ENCODE measurements at places on chromosomes 7 and 10.

DNA sequence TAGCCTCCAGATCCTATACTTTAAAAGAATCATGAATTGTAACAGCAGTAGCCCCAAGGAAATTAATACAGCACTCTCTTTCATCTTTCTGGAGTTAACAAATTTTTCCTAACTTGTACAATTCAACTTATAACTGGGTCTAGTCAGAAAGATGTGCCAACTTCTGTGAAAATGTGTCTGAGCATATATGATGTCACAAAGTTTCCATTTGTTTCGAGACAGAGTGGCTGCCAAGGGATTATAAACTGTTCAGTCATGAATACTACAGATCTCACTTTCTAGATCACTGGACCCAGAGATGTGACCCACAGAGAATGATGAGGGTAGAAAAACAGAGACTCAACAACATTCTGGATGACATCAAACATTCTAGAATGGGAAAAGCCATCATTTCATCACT is 249.2 kb upstream of the PHF14 start:
- no peak for DNase-seq

DNA sequence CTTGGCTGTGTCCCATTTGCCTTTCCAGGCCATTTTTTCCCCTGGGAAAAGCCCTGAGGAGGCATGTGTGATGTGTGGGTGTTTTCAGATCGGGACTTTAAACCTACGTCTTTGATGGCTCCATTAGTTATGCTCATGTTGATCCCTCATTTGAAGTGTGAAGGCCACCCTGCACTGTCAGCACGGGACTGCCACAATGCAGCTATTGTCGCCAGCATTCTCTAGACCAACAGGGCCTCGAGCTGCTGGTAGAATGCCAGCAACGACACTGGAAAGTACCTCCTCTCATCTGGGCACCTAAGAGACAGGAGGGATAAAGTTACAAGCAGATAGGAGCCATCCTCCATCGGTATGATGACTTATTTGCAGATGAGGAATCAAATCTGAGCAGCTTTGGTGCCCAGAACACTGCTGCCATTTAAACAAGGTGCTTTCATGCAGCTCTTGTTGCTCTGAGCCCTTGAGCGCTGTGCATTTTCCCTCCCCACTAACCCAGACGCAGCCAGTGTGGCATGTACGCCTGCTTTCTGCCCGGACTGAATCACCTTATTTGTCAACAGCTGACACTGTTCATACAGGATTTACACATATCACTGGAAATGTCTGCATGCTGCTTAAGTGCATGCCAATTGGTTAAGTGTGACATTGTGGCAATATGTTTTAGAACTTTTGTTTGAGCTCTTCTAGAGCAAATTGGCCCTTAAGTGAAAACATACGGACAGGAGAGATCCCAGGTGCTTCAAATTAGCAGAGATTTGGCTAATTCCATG is 175.0 kb upstream of the PITRM1 start:
- DNase-seq = no peak

DNA sequence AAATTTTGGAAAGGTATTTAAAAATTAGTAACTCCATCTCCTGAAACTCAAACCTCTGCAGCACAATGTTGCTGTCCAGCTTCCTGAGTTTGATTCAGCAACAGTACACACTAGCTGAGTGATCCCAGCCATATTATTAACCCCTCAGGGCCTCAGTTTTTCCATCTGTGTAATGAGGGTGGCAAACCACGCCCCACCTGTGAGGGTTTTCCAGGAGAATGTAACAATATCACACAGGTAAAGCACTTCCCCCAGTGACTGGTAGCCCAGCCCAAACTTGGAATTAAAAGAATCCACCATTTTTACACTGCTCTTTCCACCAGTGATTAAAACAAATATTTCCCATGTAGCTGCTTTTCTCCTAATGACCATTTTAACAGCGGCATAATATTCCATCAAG is 122.4 kb downstream of the SORBS1 start:
- DNase-seq = no peak

DNA sequence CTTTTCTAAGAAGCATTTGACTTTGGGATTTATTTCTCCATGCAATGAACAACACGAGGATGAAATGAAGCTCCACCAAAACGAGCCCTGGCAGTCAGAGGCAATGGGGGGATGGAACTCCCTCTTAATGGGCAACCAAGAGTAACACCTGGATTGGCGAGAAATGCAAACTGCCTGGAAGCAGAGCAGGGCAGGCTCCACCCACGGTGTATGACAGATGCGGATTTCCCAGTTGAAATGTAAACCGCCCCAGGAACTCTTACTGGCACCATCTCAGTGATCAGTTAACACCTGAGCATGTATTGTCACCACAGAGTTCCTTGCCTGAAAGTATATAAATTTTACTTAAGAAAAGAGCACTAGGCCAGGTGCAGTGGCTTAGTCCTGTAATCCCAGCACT is 47.3 kb upstream of the AUTS2 start:
- DNase-seq = no peak

DNA sequence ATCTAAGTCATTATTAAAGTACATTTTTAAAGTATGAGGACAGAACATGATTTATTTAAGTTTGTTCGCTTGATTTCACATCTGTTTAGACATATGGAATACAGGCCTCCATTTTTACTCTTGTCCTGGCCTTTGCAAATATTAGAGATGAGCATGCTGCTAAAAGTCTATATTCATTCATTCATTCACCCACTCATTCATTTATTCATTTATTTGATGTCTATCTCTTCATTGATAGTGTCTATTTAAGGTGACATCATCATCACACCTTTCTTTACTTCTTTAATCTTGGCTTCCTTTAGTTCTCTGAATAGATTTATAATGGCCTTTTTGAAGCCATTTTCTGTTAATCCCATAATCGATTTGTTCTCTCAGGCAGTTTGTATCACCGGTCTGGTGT is 68.0 kb downstream of the THNSL1 start:
- no peak for DNase-seq

GRCh38 chr7:38411404-38411803 is 138.0 kb upstream of the TARP start:
- no peak for DNase-seq

- peak; percentile 43 for DNase-seq
Observed at GRCh38 chr7:26667514-26668133, 196.8 kb downstream of the SKAP2 start.

- DNase-seq = no peak
Observed at GRCh38 chr7:155879592-155879991, 67.3 kb upstream of the SHH start.

- no peak for DNase-seq
Observed at GRCh38 chr10:78559661-78560340, 509.0 kb upstream of the ZMIZ1 start.

DNA sequence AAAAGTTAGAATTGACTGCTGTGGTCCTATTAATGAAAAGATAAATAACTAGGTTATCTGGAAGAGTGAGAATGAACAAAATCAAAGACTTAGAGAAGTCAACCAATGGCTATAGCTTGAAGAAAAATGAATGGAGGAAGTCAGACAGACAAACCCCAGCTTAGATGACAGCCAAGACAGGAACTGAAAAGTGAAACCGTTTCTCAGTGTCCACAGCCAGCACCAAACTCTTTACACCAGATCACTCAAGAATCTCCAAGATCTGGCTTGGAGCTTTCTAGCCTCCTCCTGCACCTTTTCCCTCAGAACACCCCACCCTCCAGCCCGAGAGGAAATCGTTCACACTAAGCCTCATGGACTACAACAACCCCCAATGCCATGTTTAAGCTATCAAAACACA is 167.0 kb downstream of the SFMBT2 start:
- no peak for DNase-seq

- DNase-seq = no peak
Observed at GRCh38 chr7:103686763-103687162, 240.8 kb upstream of the SLC26A5 start.

GRCh38 chr10:76358743-76359395 is 927.4 kb downstream of the LRMDA start:
- no peak for DNase-seq

- DNase-seq = peak; percentile 67
Observed at GRCh38 chr10:62050893-62051433, 149.5 kb downstream of the ARID5B start.

GRCh38 chr7:26978146-26978545 is 113.8 kb upstream of the SKAP2 start:
- DNase-seq = no peak

- DNase-seq = peak; percentile 72
Observed at GRCh38 chr7:28179120-28180030, 1.2 kb downstream of the JAZF1 start.

GRCh38 chr7:17020250-17020649 is 138.5 kb upstream of the AGR3 start:
- DNase-seq = no peak

DNA sequence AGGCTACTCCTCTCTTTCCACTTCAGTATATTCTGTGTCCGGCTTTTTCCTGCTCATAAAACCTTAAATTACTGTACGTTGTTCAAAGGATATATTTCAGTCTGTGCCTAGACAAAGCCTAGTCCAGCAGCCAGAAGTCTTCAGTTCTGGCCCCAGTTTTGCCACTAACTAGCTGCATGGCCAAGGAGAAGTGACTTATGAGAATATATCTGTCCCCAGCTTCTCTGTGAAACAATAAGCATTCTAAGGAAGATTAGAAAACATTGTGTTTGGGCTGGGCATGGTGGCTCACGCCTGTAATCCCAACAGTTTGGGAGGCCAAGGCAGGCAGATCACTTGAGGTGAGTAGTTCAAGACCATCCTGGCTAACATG is 105.0 kb upstream of the HDAC9 start:
- DNase-seq = no peak

- DNase-seq = no peak
Observed at GRCh38 chr10:83078160-83078559, 1061.1 kb upstream of the GHITM start.

DNA sequence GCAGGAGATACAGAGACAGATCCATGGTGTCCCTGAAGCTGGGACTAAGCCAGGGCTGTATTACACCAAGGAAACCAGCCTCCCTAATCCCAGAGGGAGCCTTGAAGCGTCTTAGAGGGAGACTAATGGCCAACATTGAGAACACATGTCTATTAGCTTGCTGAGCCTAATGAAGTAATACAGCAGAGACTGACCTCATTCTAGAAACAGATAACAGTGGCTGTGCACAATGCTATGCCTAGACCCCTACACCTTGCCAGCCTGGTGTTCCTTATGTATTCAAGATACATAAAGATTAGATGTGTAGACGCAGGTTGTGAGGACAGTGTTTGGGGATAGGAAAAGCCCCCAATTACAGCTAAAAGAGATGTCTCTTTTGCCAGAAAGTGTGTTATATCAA is 19.1 kb downstream of the GRM8 start:
- DNase-seq = no peak

GRCh38 chr7:36918591-36918990 is 194.3 kb upstream of the AOAH start:
- no peak for DNase-seq

DNA sequence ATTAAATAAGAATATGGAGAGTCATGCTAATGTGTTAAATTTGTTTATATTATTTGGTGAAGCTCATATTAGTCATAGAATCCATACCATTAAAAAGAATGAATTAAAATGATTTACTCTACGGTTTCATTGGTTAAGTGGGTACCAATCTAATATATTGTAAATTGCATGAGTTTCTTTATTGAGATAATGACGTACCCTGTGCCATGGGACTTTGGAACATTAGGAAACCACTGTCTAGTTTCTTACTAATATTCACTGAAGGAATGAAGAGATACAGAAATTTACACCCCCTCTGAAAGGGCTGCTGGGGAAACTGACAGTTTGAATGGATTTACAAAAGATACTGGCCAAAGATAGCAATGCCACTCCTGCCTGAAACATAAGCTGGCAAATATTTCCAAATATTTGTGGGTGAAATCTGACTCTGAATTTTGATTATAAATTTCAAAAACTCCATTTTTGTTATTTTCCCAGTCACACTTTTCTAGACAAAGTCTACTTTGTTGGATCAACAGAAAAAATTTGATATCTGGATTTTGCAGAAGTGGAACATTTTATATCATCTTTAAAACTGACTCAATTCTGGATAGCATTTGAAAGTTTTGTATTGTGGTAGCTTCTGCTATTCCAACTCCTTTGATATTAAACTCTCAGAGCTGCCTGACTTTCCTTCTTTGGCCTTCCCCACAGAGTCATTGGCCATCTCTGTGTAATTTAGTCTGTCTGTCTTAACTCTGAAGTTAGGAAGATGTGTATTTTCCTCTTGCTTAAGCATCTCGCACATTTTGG is 22.3 kb downstream of the MDFIC start:
- DNase-seq = no peak

DNA sequence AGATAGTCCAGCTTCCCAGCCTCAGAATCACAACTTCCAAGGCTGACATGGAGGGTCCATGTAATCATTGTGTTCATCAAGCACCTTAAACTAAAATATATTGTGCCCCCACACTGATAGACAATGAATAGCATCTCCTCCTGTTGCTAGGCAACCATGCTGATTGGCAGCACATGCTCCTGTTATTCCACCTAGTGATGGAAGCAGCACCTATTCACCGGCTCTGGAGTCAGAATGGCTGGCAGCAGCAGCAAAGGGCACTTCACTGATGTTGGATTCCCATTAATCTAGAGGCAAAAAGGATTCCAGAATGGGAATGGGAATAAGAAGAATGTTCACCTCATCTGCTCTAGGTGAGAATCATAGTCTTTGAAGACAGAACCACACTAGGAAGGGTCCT is 55.0 kb downstream of the RELN start:
- no peak for DNase-seq

DNA sequence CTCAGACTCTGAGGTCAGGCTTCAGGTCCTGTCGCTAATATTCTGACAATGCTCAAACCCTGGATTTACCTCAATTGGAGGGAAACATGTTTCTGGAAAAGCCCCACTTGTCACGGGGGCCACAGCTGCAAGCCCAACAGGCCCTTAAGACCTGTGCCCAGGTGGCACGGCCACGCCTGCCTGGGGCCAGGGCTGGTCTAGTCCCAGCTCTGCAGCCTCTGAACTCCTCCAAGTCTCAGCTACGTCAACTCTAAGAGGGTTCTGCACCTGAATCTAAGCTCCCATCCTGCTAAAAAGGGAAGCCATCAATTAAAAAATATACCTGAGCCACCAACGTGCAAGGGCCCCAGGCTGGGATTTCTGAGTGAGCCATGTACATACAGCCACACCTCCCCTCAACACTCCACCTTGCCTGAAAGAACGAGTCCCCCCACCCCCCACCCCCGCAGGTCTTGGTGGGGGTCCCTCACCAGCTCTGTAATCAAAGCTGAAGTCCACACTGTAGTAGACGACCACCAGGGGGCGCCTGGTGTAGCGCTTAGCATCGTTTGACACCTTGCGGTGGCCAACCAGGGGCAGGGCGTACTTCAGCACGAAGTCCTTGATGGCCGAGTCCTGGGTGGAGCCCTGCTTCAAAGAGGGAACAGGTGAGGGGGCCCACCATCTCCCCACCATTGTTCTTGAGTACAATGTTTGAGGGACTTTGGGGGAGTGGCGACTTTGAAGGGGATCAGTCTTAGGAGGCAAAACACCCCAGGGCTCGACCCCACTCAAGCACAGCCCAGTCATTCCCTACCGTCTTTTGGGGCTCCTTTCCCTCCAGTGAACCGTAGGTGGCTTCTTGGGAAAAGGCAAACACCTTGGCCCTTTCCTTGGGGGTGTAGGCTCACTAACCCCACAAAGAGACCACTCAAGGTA is 22.6 kb downstream of the PDIA4 start:
- DNase-seq = peak; percentile 86
